ENCODE measurements at places on chromosomes 1 and 21.

DNA sequence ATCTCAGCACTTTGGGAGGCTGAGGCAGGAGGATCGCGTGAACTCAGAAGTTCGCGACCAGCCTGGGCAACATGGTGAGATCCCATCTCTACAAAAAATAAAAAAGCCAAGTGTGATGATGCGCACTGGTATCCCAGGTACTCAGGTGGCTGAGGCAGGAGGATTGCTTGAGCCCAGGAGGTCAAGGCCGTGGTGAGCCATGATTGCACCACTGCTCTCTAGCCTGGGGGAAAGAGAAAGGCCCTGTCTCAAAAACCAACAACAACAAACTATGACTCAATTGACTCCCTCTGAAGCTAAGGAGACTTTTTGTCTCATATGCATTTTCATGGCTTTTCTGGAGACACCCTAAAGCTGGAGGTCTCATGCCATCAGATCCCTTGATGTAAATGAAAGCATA is 118.8 kb downstream of the CCDC185 start:
- DNase-seq, result no peak

DNA sequence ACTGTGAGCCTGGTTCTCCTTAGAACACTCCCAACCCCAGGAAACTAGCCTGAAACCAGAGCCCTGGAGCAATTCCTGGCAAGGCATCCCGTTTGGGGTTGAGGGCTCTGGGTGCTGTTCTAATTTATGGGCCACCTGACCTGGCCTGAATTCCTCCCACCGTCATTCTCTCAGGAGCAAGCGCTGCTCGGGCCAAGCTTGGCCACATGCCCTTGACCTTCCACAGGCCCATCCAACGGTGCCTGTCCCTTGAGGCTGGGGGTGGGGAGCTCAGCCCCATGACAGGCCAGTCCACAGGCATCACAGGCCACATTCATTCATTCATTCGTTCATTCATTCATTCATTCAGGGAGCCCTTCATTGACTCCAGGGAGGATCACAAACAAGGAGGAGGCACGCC is 5.3 kb downstream of the PADI2 start:
- no peak for DNase-seq

DNA sequence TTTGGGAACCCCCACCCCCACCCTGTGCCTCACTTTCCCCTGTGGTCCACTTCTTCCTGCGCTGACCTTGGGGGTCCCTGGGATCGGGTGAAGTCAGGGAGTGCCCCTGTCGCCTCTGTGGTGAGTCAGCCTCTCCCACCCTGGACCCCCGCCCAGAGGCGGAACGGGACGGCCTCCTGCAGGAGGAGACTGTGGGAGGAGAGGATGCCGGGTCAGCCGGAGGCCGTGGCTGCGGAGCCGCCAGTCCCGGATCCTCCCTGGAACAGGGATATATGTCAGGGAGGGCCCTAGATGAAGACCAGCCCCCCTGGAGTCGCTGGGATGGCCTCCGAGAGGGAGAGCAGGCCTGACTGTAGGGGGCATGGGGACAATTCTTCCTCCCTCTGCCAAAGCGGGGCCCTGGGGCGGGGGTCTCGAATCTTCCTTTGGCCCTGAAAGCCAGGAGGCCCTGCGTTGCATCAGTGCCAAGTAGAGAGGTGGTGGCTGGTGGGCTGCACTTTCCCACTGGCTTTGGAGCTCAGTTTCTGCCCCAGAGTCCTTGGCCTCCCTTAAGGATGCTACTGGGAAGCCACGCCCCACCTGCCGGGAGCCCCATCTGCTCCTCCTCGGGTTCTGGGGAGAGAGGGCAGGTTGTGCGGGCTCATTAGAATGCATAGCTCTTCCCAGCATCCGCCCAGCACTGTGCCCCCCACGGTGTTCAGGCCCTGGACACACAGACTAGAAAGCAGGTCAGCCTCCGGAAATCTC is 930 bp downstream of the ARHGEF10L start:
- no peak for DNase-seq

- peak; percentile 53 for DNase-seq
Measured at GRCh38 chr1:89483010-89483756, 41.4 kb upstream of the LRRC8B start.

DNA sequence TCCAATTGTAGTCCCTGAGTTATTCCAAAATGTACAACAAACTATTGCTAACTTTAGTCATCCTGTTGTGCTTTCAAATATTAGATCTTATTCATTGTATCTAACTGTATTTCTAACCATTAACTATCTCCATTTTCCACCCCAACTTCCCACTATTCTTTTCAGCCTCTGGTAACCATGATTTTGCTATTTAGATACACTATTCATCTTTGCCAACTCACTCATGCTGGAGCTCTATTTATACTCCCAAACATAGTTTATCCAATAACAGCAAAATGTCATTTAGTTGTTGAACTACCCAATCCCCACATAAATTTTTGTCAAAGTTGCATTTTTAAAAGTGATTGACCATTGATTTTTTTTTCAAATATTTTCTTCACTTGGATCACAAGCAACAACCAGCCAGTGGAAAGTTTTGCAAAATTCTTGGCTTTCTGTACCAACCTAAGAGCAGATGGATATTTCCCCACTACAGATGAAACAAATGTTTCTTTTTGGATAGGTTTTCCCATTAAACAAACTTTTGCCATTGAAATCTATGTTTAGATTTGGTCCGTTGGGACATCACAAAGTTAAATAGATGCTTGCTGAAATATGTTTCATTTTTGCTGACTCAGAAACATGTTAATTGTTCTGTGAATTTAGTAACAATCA is 866.0 kb downstream of the LTN1 start:
- DNase-seq, result no peak

- DNase-seq, result no peak
Measured at GRCh38 chr1:29601021-29601420, 364.7 kb downstream of the PTPRU start.
